ENCODE measurements at places on chromosomes 16 and 17.

GRCh38 chr17:78783711-78784324 lies 1.7 kb upstream of the CYTH1 start:
- no peak for DNase-seq

GRCh38 chr16:84453061-84453752 lies 51.3 kb downstream of the MEAK7 start:
- DNase-seq: peak; percentile 29

GRCh38 chr17:14268264-14268663 lies 31.6 kb upstream of the CDRT15 start:
- DNase-seq: no peak

GRCh38 chr16:64312980-64313379 lies 808.9 kb downstream of the CDH11 start:
- DNase-seq: no peak

- no peak for DNase-seq
Observed at GRCh38 chr16:63925221-63925620, 1196.6 kb downstream of the CDH11 start.

DNA sequence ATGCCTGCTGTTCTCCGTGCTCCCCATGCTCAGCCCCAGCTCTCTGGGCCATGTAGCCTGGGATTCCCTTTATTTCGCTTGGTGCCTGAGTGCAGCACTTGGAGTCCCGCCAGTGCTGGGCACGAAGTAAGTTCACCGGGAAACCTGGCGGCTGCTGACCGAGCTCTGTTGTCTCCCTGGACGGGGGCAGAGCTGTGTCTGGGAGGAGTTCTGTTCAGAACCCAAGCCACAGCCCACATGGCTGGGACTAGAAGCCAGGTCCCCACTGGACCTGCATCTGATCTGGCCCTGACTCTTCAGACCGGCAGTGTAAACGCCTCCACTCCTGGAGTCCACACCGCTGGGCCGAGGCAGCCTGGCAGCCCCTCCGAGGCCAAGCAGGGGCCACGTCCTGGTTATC lies 37.5 kb upstream of the CIBAR2 start:
- no peak for DNase-seq

DNA sequence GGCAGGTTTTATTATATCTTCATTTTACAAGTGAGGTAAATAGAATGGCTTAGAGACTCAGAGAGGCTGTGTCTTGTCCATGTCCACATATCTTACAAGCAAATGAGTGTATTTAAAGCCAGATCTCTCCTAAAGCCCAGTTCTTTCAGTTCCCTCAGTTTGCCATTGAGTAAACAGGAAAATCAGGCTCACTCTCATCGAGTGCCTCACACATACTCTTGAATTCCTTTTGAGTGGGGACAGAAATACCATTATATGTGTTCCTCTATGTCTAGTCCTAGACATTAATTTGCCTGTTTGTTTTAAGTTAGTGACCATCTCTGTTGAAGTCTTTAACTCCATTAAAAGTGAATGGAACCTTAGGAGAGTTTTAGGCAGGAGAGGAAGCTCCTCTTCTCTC lies 40.1 kb downstream of the BPTF start:
- no peak for DNase-seq

- DNase-seq: no peak
Observed at GRCh38 chr16:89303617-89304016, 86.1 kb downstream of the ZNF778 start.

GRCh38 chr17:21248500-21248899 lies 4.7 kb downstream of the NATD1 start:
- no peak for DNase-seq

DNA sequence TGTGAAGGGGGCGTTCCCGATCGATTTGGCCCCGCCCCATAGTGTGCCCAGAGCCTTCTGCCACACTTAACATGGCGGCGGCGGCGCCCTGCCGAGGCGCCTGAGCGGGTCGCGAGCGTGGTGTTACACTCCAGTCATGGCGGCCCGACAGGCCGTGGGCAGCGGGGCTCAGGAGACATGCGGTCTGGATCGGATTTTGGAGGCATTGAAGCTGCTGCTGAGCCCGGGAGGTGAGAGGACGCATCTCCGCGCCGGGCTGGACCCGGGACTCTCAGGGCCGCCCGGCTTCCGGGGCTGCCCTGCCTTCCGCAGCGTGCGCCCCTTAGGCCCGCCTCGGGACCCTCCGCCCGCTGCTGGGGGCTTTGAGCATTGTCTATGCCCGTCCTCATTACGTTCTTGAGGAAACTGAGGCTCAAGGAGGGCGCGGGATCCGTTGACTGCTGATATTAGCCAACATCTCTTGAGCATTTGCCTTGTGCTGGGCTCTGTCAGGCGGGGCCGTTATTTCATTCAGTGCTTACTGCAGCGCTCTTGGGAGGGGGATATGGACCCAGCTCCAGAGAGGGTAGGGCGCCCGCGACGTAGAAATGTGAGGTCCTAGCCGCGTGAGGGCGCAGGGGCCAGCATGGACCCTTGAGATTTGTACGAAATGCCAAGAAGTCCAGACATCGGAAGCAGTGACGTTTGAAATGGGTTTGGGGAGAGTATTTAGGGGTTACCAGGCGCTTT lies at the start of gene TANGO6:
Gene TANGO6, plus strand, starts transcription at position 50 of the 729 bp plus-strand sequence. Its CDS starts 87 bp downstream, at position 137.
- peak; percentile 81 for DNase-seq

DNA sequence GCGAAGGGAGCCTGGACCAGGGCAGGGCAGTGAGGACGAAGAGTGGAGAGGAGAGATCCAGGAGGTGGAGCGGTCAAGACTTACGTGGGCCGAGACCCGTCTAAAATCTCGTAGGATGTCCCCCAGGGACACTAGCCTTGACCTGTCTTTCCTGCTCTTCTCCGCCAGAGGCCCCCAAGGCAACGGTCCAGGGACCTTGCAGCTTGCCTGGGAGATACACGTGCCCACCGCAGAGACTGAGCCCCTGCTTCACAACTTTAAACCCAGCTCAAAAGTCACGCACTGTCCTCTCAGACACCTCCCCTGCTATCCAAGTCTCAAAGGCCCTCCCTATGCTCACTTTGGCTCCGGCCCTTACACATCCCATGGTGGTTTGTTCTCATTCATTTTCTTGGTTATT lies 9.4 kb downstream of the TIGD7 start:
- no peak for DNase-seq

DNA sequence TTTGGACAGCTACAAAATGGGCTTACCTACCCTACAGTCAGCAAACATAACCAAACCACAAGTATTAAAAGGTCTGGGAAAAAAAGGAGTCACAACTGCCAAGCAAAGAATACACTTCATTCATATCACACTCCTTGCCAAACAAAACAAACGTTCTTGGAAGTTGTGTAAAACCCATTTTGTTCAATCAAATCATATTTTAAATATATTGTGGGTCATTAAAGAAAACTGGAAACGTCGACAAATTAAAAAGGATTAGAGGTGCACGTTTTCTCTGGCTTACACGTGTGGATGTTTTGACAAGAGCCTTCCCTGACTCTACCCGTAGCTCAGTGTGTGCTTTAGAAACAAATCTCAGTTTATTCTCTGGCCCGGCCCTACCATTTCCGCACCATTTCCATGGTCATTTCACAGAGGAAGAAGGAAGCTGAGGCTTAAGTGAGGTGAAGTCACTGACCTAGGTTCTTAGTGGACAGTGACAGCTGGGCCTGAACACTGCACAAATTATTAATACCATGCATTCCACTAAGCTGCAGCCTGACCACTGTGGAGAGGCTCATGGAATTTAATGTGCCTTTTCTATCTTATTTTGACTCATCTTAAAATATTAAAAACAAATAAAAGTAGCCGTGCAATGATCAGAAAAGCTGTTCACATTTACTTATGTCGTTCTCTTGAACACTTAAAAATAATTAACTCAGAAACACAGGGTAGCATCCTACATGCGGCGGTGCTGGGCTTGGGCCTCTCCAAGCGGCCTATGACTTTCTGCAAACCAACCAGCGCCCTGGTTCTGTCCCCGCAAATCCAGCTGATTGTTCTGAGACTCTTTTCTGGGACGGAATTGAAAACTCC lies 968 bp downstream of the CEP112 start:
- no peak for DNase-seq

- no peak for DNase-seq
Observed at GRCh38 chr17:59330053-59330942, 1.2 kb upstream of the YPEL2 start.

DNA sequence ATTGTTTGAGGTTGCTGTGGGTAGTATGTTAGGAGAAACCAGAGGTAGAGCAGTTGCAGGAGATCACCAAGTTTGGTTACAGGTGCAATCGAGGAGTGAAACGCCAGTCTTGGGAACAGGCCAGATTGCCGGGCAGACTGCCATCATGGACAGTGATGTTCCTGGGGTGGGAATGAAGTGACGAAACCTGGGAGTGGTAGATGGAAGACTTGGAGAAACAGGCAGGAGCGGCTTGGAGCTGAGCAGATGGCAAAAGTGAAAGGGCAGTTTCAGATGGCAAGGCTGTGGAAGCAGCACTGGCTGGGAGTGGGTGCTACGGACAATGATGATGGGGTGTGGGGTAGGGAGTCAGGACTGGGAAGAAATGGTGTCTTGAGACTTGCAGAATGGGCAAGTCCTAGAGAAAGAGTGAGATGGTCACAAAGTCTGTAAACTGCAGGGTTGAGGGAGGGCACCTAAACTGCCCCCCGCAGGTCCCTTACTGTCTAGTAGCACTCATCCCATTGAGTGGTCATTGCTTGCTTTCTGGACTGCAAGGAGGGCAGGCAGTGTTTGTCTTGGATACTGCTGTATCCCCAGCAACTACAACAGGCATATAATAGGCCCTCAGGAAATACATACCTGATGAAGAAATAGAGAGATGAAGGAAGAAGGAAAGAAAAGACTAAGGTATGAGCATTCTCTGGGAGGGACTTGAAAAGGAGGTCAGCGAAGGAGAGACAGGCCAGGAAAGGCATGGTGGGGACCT lies 29.5 kb upstream of the ULK2 start:
- DNase-seq: no peak
